Tibial artery (tissue), 4 donors: ENCODE measurements at places on chromosomes 4 and X.

GRCh38 chrX:130799393-130799792 lies 103.6 kb downstream of the ENOX2 start:
- no peak for DNase-seq

DNA sequence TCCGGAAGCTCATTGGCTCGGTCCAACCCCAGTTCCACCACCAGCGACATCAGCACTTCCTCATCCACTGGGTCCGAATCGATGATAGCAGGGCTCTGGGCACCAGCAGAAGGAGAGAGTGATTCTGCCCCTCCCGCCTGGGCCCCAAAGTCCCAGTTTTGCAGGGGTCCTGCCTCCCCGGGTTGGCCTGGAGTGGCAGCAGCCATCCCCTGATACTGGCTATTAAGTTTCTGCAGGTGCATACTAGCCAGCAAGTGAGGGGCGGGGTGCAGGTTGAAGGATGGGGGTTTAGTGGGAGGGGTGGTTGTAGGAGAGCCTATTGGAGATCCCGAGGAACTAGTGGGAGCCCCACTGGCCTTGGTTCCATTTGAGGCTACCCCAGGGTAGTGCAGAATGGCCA lies 3.9 kb downstream of the CITED1 start:
- no peak for DNase-seq

- no peak for DNase-seq
Observed at GRCh38 chrX:71475785-71476540, 56.9 kb upstream of the OGT start.

- DNase-seq = no peak
Observed at GRCh38 chrX:68372665-68373064, 60.6 kb downstream of the OPHN1 start.

- no peak for DNase-seq
Observed at GRCh38 chr4:42483426-42484379, 86.4 kb downstream of the SHISA3 start.

DNA sequence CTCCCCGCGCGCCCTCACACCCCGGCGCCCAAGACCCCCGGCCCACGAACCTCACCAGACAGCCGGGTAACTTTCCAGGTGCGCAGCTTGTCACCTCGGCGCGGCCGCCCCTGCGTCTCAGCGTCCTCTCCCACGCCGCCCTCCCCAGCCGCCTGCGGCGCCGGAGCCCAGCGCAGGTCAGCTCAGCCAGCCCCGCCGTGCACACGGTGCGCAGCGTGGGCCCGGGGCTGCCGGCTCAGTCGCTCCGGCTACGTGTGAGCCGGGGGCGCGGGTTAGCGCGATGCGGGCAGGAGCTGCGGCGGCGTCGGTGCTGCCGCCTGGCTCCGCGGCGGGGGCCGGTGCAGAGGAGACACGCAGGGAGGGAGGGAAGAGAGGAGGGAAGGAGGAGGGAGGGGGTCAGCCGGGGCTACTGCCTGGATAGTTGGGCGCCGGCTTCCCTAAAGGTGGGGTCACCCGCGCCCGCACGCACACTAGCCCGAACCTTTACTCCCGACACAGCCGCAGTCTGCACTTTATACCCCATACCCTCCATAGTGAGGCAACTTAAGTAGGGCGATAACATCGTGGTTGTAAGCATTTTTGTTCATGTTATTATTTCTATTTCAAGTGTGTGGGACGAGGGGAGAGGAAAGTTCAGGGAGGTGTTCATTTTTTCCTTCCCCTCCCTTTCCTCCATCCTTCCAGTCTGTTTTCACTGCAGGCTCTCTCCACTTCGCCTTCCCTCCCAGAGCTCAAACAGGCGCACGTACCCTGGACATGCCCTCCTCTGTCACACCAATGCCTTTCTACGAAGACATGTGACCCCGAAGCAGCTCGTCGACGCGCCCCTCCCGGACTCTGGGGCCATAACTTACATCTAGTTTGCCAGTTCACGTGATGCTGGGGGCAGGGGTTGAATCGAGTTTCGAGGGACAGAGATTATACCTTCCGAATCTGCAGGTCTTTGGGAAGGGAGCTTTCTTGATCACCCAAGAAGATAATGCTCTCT lies at the start of gene PRKG2:
PRKG2 (minus strand) TSS at position 342 of the 988 bp plus-strand sequence. CDS start 10,175 bp downstream, outside the sequence.
- DNase-seq = no peak

- peak; percentile 70 for DNase-seq
Observed at GRCh38 chrX:84188320-84188834, 378 bp upstream of the RPS6KA6 start.

DNA sequence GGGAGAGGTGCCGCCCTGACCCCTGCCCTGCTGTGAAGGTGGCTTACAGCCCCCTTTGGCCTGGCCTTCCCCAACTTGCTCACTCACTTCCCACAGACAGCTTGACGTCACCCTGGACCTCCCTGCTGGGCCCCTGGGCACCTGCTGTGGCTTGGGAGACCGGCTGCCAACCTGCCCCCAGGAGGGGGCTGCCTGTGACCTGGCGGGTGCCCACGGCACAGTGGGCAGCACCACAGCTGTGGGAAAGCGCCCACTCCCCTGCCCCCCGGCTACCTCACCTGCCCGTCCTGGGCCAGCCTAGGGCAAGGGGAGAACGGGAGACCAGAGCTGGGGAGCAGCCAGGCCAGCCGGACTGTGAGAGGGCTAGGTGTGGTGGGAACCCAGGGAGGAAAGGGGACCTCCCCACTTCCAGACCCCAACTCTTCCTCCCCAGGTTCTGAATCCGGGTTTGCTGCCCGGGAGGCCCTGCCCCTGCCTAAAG lies 2.4 kb upstream of the ZFP92 start:
- no peak for DNase-seq

GRCh38 chr4:87068583-87069021 lies 133.8 kb downstream of the AFF1 start:
- no peak for DNase-seq
